CD4-positive, alpha-beta T cell (primary cell): ENCODE measurements at places on chromosomes 13 and 19.

GRCh38 chr13:42626176-42626860 is 52.4 kb downstream of the TNFSF11 start:
- DNase-seq = no peak

DNA sequence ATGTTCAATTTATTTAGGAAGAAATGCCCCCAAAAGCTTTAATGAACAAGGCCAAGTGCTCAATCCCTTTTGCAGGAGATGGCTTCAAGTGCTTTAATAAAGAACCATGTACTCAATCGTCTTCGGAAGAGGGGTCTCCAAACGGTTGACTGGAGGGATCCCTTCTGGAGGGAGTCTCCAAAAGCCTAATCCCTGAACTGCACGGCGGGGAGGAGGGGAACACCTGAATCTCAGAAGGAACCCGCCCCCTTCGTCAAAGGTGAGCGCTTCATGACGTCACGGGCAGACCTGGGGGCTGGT is 505 bp downstream of the PAF1 start:
- DNase-seq = peak; percentile 92

- DNase-seq = no peak
Observed at GRCh38 chr13:37769078-37769477, 100.5 kb downstream of the TRPC4 start.

DNA sequence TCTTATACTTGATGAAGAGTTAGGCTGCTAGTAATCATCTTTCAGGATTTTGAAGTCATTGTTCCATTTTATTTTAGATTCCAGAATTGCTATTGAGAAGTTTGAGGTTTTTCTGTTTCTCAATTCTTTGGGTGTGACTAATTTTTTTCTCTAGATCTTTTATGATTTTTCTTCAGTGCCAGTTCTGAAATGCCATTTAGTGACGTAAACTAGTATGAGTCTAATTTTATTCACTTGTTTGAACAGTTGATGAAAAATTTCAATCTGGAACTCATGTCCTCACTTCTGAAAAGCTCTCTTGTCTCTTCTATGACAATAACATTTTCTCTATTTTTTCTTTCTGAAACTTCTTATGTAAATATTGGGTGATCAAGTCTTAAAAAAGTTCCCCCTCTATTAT is 188.5 kb upstream of the HTR2A start:
- no peak for DNase-seq

GRCh38 chr19:1156305-1156801 is 17.7 kb downstream of the SBNO2 start:
- no peak for DNase-seq
